T-cell (primary cell): ENCODE measurements at places on chromosomes 4 and X.

- H3K4me1 ChIP-seq = no peaks in the 10 kb centered on the region
- H3K27ac ChIP-seq = no peak overlapping the region
- no peaks in the 10 kb centered on the region for H3K36me3 ChIP-seq
- H3K27me3 ChIP-seq = no peaks in the 10 kb centered on the region
- H3K4me3 ChIP-seq = no peak overlapping the region
Measured at GRCh38 chr4:56861360-56861759, 39.9 kb upstream of the SPINK2 start.

GRCh38 chr4:18666322-18666721 is 644.8 kb upstream of the LCORL start:
- H3K27me3 ChIP-seq = no peaks in the 10 kb centered on the region
- no peaks in the 10 kb centered on the region for H3K4me1 ChIP-seq
- no peak overlapping the region for H3K27ac ChIP-seq
- H3K4me3 ChIP-seq = no peak overlapping the region
- H3K36me3 ChIP-seq = no peaks in the 10 kb centered on the region

GRCh38 chr4:140743194-140743931 is 12.8 kb downstream of the TBC1D9 start:
- H3K27ac ChIP-seq = no peak overlapping the region
- no peaks in the 10 kb centered on the region for H3K4me1 ChIP-seq
- no peak for DNase-seq
- no peaks in the 10 kb centered on the region for H3K36me3 ChIP-seq
- no peak overlapping the region for H3K4me3 ChIP-seq

GRCh38 chr4:136088211-136088867 is 1444.0 kb downstream of the PCDH18 start:
- no peak overlapping the region for H3K27ac ChIP-seq
- DNase-seq = no peak
- H3K36me3 ChIP-seq = no peaks in the 10 kb centered on the region

DNA sequence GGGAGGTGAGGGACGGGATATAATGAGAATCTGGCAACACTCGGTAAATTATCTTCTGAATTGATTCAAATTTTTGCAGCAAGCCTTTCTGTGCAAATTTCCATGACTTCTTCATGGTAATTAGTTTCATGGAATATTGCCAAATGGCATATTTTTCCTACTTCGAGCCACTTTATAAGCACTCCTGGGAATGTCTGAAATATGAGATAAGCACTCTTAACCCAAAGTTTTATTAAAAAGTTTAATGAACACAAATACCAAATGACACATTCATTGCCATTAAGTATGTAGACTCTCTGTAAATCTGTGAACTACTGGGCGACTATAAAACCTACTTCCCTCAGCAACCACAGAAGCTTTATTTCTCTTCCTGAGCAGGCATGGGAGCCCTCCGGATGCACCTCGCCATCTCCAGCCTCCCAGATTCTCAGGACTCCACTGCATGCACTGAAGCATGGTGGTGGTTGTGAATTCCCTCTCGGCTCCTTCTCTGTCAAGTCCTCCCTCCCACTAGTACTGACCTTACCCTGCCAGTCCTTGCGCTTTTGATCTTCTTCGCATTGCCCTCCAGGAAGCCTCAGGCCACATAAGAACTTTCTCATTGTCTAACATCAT is 154.4 kb upstream of the RPL34 start:
- no peaks in the 10 kb centered on the region for H3K36me3 ChIP-seq
- no peak for DNase-seq
- H3K27me3 ChIP-seq = peaks cover 4% of the 10 kb centered on the region

- H3K27ac ChIP-seq = no peak overlapping the region
- H3K4me3 ChIP-seq = no peak overlapping the region
- no peak for DNase-seq
- H3K36me3 ChIP-seq = no peaks in the 10 kb centered on the region
- no peaks in the 10 kb centered on the region for H3K27me3 ChIP-seq
- H3K4me1 ChIP-seq = no peaks in the 10 kb centered on the region
Measured at GRCh38 chr4:103692615-103693014, 27.2 kb downstream of the TACR3 start.

DNA sequence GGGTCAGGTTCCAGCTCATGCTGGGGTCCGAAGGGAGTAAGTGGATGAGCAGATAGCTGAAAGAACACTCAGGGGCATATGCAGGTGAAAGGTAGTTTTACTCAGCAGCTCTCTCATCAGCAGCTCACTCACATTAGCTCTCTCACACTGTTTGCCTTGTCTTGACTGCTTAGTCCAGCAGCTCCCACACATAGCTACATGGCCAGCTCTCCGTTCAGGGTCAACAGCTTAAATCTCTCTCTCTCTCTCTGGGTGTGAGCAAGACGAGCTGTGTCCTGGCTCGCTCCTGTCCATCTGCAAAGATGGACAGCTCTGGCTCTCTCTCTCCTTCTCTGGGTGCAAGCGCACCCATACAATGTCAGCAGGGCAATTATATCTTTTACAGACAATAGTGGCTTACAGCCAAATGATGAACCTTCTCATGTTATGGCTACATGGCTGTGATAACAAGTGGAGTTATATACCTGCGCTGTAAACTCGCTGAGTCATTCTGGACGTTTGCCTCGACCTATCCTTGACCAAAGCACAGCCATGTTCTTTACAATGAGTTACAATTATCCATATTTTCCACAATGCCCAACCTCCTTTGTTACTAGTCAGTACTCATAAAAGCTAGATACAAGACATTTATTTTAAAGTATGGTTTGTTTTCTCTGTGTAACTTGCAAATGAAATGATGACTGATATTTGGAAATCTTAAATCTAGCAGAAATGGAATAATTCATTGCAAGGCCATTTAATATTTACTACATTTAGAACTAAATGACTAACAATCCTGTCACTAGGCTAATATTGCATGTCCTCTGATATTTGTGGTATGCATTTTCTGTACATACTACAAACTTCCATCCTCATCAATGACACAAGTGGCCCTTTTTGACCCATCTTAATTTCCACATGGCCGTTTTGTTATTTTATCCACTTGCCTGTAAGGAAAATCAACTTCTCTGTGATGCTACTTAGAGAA is 9.3 kb downstream of the PAPSS1 start:
- H3K4me3 ChIP-seq = no peak overlapping the region
- DNase-seq = no peak

DNA sequence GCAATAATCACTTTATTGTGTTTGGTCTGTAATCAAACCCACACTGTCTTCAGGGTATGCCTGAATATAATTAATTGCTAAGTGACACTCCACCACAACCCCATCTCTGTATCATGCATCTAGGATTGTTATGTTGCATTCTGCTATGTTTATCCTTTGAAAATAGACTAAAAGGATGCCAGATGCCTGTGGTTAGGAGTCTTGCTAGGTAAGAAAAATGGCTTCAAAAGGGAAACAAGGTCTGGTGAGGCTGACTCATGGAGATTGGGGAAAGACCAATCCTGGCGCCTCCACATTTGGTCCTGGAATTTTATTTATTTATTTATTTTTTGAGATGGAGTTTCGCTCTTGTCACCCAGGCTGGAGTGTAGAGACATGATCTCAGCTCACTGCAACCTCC is 360.5 kb upstream of the SLC7A11 start:
- H3K4me1 ChIP-seq = no peaks in the 10 kb centered on the region
- no peaks in the 10 kb centered on the region for H3K36me3 ChIP-seq
- H3K27me3 ChIP-seq = no peaks in the 10 kb centered on the region
- H3K27ac ChIP-seq = no peak overlapping the region
- no peak overlapping the region for H3K4me3 ChIP-seq

GRCh38 chr4:31645236-31645635 is 925.1 kb downstream of the PCDH7 start:
- H3K27me3 ChIP-seq = no peaks in the 10 kb centered on the region
- no peak overlapping the region for H3K27ac ChIP-seq
- DNase-seq = no peak
- no peaks in the 10 kb centered on the region for H3K36me3 ChIP-seq

DNA sequence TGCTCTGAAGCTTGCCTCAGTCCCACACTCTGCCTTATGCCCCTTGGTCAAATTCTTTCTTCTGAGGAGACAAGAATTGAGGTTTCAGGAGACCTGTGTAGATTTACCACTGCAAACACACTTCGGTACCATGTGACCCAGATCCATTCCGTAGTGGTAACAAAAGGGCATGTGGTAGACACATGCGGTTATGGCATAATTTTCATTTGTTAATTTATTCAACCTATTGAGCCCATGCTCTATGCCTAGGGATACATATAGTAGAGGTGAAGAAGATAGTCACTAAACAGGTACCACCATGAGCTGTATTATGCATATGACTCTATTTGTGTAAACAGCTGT is 190.9 kb downstream of the NDST4 start:
- H3K36me3 ChIP-seq = no peaks in the 10 kb centered on the region
- H3K27ac ChIP-seq = no peak overlapping the region
- no peaks in the 10 kb centered on the region for H3K27me3 ChIP-seq
- DNase-seq = no peak
- no peaks in the 10 kb centered on the region for H3K4me1 ChIP-seq
